SJSA1 (cell line): ENCODE measurements at places on chromosomes 4 and X. TPM values are rescaled to one million over a fixed set of nuclear protein-coding genes. Genes with fewer than 3 reads are reported as not detected.

The NPNT gene
- not detected in 2 replicates for total RNA-seq

DNA sequence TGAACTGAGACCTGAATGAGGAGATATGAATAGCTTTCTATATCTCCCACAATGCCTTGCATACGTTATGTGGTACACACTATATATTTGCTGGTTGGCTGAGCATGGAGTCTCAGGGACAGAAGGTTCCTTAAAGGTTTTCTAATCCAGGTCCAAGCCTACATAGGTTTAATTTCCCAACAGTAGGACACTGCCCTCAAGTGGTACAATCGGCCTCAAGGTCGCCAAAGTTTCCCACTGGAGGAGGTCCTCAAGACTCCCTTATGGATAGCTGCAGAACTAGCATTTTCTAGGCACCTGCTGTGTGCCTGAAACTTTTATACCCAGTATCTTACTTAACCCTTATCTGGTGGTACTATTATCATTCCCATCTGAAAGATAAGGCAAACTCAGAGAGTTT is 21.0 kb upstream of the EFNB1 start:
- DNase-seq, result no peak

DNA sequence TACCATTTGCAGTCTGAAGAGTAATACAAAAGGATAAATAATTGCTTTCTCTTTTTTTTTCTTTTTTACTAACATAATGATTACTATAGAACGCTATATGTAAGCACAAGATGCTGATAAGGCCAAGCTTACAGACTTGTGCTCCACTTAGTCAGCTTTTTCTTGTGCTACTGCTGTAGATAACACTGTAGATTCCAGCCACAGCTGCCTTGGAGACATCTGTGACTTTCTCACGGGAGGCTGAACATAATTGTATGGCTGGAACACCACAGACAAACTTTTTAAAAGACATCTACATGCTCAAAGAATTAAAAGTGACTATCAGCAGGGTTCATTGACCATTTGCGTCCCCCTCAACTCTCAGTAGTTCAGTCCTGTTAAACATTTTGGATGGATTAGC is 381.7 kb upstream of the AMOT start:
- no peak for DNase-seq

GRCh38 chrX:41350976-41351569 is 17.1 kb downstream of the DDX3X start:
- no peak for DNase-seq

The PCYT1B gene
- not detected in 2 replicates for total RNA-seq

DNA sequence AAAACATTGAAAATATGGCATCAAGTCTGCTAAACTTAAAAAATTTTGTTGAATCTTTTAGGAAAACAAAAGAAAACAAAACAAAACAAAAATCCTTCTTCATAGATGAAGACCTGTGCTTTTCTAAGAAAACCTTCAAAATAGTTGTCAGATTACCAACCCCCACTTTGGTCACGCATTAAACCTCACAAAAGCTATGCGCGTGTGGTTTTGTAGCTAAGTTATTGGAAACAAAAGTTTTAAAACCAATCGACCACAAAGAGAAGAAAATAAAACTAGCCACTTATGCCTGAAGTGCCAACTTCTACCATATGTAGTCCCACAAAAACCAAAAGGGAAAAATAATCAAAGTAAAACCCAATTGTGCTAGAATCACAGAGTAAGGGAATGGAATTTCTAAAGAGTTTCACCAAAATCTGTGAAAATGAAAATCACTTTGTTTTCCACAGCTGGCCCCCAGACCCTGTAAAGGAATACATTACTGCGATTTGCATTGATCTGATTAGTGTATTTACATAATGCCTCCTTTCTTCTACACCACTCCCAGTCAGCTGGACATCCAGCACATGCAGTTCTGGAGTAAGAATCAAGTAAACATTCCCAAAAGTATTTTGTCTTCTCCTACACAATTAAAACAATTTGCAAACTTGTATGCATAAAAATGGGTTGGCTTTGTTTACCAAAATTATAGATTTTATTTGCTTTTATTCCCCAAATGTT is 330.1 kb upstream of the DKK2 start:
- DNase-seq, result no peak

DNA sequence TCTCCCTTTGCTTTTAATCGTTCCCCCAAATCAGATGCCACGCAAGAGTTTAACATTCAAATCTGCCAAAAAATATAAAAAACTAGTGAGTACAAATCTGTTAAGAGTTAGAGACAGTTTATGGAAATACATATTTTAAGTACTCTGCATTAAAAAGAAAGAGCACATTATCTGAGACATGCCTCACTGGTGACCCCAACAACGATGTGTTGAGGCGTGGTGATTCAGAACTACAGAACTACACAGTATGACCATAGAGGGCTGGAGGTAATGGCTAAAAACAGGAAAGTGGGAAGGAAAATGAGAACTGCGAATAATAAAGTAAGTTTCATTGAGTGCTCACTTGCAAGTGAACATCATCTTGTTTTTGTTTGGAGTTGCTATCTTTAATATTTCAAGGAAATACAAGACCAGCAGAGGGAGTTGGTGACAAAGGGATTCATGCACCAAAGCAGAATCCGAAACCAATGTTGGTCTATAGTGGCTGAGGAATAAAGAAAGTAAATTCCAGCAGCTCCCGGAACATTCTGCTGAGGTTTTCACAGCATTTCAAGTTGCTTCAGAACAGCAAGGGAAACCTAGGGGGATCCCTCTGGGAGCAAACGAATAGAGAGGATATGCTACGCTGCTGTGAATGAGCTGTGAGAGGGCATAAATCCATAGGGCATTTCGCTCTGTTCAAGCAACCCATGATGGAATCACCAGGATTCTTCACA is 92.2 kb downstream of the DCHS2 start:
- DNase-seq, result peak; percentile 31

DNA sequence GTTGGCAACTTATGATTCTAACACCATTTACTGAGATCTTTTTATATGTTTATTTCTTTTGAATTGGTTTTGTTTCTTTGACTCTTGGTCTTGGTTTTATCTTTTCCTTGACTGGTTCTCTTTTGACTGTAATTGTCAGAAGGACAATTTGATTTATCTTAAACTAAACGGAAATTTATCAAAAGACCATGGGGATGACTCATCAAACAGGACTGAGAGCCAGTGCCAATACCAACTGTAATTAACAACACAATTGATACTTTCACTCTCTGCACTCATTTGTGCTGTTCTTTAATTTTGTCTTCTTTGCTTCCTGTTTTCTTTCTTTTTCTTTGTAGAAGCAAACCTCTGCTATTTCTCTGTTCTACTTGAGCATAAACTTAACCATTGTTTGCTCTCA is 776.8 kb downstream of the CCSER1 start:
- DNase-seq, result no peak

The ERVMER34-1 gene
- not detected in 2 replicates for total RNA-seq

The GJB1 gene
- total RNA-seq, result not detected in 2 replicates

The PLAC8 gene
- 123 and 141 TPM in 2 replicates for total RNA-seq

The HSFX3 gene
- total RNA-seq, result not detected in 2 replicates

DNA sequence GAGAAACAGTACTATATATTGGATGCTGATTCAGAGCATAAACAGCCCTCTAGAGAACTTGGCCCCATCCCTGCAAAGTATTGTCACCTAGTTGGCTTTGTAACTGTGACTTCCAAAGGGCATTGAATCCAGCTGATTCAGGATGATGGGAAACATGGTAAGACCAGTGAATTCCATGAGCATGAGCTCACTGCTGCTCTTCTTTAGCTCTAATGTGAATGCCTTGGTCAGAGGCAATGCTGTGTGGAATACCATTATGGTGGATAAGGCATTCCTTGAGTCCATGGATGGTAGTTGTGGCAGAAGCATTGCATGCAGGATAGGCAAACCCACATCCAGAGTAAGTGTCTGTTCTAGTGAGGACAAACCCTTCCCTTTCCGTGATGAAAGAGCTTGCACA is 365.6 kb upstream of the EDA2R start:
- DNase-seq, result no peak

DNA sequence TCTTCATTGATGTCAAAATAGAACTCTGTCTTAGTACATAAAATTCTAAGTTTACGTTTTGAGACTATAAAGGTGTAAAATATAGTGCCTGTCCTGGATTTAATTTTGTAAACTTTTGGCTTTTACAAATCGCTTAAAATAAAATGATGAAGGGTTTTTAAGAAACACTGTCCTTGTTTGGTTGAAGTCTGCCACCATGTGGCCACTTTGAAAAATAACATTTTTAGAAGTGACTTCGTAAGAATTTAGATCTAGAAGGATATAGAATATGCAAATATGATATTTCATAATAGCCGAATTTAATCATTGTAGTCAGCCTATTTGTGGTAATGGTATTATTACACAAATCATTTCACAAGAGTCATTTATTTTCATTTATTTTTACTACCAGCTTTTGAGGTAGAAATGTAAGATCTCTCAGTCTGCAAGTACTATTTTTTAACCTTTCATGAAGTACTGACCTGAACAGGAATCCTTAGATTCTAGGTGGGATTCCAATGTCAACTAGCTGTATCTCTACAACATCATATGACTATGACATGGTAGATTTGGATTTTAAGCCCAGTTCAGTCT is 31.0 kb upstream of the FAT4 start:
- DNase-seq, result no peak
